ELR (cell line): ENCODE measurements at places on chromosomes 2 and 18.

- no peak for DNase-seq
Measured at GRCh38 chr18:2642771-2643170, 12.8 kb upstream of the SMCHD1 start.

- peak; percentile 69 for DNase-seq
Measured at GRCh38 chr2:174593574-174594203, 3.9 kb downstream of the WIPF1 start.

DNA sequence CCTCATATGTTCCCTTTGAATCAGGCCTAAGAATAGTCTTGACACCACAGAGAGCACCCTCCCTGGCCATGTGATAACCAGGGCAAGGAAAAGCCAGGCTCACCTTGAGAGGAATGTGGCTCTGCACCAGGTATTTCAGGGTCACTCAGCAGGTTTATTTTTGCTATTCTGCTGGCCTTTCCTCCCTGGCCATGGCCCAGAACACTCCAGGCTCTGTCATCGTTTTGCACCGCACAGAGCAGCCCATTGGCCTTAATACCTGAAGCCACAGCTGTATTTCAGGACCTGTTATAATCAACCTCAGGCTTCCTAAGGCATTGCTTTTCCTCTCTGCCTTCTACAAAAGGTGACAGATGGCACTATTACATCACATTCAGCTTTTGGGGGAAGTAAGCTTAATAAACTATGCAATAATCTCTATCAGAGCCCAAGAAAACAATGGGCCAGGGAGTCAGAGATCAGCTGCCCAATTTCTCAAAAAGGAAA is 668.3 kb downstream of the IRS1 start:
- DNase-seq = no peak

GRCh38 chr2:12847694-12848575 is 131.2 kb downstream of the TRIB2 start:
- DNase-seq = no peak

DNA sequence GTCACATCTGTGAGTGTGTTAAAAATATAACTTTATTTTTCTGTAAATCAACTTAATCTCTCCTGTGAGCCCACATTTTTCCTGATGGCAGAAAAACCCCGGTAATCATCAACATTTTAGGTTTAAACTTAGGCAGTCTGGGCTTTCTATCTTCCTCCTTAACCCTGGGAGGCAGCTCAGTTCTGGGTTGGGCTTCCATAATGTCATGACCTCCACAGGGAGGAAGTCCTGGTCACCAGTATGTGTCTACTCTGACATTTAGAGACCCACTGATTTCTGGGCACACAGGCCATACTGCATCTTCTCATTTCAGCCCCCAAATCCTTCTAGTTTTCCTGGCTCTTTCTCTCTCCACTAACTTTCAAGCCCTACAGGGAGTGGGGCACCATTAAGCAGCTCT is 181.2 kb downstream of the DYSF start:
- DNase-seq = no peak

DNA sequence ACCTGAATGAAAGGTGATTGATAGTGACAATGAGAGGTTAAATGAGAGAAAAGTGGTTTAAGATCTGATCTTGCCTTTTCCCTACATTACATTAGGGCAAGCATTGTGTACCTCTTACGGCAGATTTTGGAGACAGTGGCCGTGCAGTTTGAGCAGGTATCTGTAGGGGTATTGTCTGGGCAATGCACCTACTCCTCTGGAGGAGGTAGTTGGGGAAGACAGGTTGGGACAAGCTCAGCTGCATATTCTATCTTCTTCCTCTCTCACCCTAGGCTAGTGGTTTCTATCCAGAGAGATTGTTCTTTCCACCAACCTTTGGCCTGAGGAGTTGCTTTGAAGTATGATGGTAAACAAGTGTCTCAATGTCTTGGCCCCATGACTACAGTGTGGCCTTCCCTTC is 323.2 kb downstream of the CYP26B1 start:
- no peak for DNase-seq

GRCh38 chr2:14543284-14543683 is 89.2 kb upstream of the LRATD1 start:
- no peak for DNase-seq

DNA sequence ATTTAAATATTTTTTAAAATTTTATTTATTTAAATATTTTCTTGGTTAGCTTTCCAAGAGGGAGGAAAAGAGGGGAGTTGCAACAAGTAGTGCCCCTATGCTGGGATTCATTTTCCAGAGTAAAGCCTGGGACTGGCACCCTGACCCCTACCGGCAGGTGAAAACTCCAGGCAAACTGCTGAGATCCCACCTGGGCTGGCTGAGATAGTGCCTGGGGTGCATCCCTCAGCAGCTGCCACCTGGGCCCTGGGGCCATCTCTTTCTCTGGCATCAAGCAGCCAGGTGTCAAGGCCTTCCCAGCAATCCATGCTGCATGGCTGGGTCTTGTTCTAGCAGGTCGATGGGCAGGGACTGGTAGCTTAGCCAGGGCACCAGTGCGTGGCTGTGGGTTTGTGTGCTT is 6.6 kb downstream of the SIX2 start:
- no peak for DNase-seq

GRCh38 chr2:56474412-56475158 is 290.8 kb downstream of the CCDC85A start:
- DNase-seq = peak; percentile 9

GRCh38 chr2:219475278-219475677 is 23.4 kb upstream of the GMPPA start:
- DNase-seq = no peak

- no peak for DNase-seq
Measured at GRCh38 chr2:57894381-57894780, 152.2 kb upstream of the VRK2 start.

GRCh38 chr2:105867587-105867986 is 122.9 kb downstream of the NCK2 start:
- no peak for DNase-seq

GRCh38 chr18:67935638-67936037 is 419.1 kb upstream of the DSEL start:
- DNase-seq = no peak

- DNase-seq = no peak
Measured at GRCh38 chr2:192127434-192127833, 67.3 kb downstream of the TMEFF2 start.

DNA sequence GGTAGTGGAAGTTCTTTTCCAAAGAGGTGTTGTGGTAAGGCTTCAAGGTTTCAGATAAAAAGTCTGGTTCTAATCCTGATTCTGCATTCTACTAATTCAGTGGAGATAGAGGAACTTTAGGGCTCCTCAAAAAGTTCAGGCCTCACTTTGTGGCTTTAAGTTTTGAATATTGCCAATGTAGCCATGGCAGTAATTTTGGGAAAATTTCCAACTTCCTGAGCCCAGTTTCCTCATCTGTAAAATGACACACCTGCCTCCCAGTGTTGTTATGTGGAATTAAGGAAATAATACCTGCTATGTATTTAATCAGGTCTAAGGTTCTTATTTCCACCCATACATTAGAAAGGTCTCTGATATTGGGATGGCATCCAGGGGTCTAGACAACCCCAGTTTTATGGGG is 147.6 kb upstream of the ITGA6 start:
- peak; percentile 22 for DNase-seq

GRCh38 chr2:108604196-108604595 is 69.9 kb downstream of the LIMS1 start:
- DNase-seq = peak; percentile 32

DNA sequence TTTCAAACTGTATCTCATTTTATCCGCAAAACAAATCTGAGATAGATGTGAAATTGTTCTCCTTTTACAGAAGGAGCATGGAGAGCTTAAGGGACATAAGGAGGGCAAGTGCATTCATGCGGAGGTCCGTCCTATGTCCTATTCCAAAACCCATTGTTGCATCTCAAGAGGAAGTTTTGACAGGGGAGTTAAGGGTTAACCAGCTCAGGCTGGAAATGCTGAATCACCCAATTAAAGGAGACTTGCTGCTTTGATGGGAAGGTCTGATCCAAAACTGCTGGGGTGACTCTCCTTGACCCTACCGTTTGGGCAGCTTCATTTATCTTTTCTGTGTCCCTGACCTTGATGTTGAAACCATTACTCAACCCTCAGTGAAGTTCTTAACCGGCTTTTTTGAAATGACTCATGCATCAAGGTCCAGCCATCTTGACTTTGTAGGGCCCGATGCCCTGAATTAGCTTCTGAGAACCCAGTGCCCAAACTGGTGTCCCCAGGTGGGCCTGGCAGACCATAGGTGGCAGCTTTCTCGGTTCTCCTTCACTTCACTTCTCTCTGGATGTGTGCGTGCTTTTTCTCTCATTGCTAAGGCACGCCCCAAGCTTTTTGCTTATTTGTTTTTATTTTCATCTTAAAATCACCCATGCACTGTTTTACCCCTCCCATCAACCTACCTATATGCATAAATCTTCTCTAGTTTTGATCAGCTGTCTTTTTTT is 15.9 kb upstream of the TXNDC2 start:
- peak; percentile 78 for DNase-seq

GRCh38 chr18:58805467-58806187 is 59.0 kb upstream of the ZNF532 start:
- no peak for DNase-seq

- no peak for DNase-seq
Measured at GRCh38 chr2:113098041-113098440, 29.4 kb upstream of the IL1RN start.

DNA sequence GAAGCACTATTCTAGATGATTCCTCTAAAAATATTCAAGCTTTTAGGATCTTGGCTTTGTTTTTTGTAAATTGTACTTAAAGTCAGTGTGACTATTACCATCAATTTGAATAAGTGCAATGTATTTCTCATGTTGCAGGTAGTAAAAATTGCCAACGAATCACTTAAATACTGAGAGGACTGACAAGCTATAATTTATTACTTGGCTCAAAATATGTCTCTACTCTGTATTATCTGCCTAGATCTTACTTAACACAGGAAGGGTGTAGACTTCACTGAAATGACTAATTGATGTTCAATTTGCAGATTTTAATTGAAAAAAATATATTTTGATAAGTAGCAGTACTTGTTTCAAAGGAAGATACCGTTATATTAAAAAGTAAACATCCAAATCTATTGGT is 202.3 kb downstream of the SLC8A1 start:
- no peak for DNase-seq

- DNase-seq = no peak
Measured at GRCh38 chr2:122859260-122859659, 1103.8 kb downstream of the TSN start.

- DNase-seq = no peak
Measured at GRCh38 chr2:80120866-80121265, 183.7 kb downstream of the LRRTM1 start.

DNA sequence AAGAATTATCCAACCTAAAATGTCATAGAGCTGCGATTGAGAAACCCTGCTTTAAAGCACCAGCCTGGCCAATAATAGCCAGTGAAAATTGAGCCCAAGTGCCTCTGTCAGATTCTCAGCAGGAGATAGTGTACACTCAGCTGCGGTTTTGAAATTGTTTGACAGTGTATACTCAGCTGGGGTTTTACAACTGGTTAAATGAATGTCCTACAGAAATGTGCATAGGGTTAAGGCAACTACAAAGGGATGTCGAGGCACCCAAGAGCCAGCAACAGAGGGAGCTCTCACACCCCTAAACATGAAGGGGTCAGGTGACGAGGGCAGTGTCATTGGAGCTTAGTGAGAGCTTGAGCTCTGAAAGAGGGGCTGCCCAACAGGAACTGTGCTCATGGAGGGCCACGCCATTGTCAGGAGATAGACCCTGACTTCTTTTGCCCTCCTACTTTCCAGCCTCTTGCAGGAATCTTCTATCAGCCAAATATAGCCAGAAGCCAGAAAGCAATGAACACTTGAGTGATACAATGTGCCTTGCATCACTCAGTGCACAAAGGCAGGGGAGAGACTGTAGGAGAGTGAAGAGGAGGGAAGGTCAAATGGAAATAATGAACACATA is 15.1 kb downstream of the ACTG2 start:
- DNase-seq = peak; percentile 26

- DNase-seq = no peak
Measured at GRCh38 chr18:9608728-9609127, 5.6 kb downstream of the PPP4R1 start.

DNA sequence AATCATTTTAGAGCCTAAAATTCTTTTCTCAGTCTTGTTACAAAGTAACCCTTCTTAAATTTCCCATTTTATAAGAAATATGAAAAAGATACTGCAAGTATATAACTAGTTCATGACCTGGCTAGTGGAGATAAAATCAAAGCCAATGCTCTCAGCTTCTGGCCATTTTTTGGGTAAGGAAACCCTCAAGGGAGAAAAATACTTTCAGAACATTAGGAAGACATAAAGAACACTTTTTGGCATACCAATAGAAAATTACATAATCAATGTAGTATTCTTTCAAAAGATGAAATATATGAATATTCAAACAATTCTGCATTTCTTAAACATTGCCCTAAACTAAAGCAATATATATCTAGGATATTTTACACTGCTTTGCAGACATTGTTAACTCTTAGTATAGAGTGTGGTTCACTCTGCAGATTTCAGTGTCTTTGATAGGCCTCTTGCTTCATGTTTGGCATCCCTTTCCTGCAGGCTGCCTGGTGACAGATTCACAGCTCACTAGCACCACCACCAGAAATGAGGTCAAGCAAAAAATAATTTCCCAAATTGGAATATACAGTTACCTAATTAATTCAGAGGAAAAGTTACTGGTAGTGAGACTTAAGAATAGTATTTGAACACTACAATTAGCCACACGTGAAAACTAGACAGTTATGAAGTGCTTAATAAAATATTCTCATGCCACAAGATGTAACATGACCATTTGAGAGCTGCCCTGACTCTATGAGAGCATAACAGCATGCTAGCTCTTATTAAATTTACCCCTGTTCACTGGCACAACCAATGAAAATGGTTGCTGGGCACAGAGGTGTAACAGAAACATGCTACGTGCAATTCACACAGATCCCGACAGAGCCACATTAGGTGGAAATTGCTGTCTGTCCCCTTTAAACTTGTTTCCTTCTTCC is 36.0 kb downstream of the PAIP2B start:
- DNase-seq = peak; percentile 25

DNA sequence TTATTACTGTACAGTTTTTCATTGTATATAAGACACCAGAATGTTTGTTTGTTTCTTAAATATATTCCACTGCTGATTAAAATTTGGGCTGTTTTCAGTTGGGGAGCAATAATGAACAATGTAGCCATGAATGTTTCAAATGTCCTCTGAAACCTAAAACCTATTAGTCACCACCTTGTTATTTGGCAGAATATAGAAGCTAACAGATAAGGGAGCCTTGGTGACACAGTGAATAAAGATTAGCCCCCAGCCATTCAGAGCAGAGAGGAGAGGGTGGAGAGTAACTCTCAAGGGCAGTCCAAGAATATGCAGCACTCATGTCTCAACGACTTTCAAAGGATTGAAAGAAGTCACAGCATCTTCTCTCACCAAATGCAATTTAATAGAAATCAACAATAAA is 43.1 kb upstream of the ATP8B1 start:
- DNase-seq = peak; percentile 91

GRCh38 chr2:33336036-33336625 is 140.3 kb upstream of the RASGRP3 start:
- DNase-seq = no peak

GRCh38 chr2:170467568-170468422 is 247.3 kb upstream of the SP5 start:
- no peak for DNase-seq

GRCh38 chr2:235725841-235726240 is 232.0 kb downstream of the AGAP1 start:
- no peak for DNase-seq

- no peak for DNase-seq
Measured at GRCh38 chr18:62669225-62669624, 46.1 kb upstream of the PHLPP1 start.
